ENCODE measurements at places on chromosomes 3 and 15. TPM values are rescaled to one million over a fixed set of nuclear protein-coding genes. Genes with fewer than 3 reads are reported as not detected.
A peak's percentile ranks its signal among the peaks of the same experiment; 100 is the strongest.

GRCh38 chr3:120145542-120146285, 51.5 kb upstream of the GSK3B start:
- peak; percentile 97 for DNase-seq

DNA sequence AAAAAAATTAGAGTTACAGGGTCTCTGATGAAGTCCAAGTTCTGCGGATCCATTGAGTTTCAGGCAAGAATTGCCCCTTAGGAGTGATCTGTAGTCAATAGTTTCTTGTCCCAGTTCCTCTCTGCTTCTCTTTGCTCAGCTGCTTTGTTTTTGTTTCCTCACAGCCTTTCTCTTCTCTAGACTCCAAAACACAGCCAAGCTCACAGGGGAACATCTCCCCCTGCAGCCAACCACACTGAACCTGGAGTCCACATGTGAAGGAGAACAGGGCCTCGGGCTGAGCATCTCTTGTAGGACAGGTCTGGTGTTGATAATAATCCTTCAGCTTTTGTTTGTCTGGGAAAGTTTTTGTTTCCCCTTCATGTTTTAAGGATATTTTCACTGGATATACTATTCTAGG, 202.6 kb upstream of the ATP10A start:
- DNase-seq = no peak

DNA sequence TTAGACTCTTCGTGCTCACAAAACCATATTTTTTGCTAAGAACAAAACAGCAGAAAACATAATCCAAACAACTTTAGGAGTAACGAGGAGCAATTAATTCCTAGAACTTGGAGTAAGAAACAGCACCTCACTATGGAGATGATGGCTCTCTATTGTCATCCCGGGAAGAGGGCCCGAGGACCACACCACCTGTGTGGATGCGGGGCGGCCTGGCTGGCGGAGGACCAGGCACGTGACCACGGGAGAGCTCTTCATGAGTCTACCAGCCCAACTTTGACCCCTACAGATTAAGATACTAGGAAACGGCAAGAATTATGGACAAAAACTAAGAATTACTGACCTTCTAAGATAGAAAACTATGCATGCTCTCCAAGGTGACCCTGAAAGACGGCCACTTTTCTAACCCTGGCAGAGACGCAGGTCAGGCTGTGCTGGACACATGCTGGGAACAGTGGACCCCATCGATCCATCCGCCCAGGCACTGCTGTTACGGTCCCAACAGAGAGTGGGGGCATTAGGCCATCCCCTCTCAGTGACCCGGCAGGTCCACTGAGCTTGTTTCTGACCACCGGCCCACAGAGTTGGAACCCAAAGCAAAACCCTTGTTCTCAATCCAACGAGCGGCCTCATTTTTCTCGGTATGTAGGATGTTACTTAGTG, 13.1 kb upstream of the OCA2 start:
- no peak for DNase-seq

- DNase-seq = peak; percentile 61
These were observed 256.5 kb upstream of the NECTIN3 start for GRCh38 chr3:110815008-110815583.

- DNase-seq = no peak
These were observed 64.7 kb upstream of the GATA2 start for GRCh38 chr3:128557531-128558280.

DNA sequence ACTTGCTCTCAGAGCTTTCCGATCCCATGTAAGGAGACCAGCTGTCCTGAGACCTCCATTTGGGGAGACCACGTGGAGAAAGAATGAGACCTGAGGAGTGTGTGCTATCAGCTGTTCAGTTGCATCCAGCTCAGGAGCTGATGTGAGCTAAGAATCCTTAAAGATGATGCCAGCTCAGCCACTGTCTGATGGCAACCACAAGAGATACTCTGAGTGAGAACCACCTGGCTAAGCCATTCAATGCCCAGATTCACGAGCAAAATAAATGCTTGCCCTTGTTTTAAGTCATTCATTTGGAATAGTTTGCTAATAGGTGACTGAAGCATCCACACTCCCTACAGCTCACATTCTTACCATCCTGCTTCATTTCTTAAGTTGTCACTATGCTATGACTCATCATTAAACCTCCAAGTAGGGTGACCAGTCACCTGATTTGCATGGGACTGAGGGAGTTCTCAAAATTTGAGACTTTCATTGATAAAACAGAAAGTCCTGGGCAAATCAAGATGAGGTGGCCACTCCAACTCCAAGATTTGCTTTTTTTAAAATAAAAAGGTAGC, 56.4 kb downstream of the SPTSSB start:
- DNase-seq = no peak

DNA sequence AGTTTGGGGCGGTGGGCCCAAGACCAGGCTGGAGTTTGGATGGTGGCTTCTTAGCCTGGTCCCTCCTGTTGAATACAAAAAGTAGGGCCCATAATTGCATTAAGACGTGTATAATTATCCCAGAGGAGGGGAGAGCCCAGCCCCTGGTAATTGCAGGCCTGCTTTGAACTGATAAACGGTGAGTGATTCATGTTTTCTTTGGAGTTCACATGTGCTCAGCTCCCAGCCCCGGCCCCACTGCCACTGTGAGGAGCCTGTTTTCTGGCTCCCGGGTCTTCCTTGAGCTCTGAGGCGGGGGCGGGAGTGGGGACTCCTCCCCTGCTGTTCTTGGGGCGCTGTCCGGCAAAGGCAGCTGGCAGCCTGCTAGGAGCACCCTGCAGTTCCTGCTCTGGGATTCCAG, 3.1 kb downstream of the PLXNA1 start:
- DNase-seq = no peak

DNA sequence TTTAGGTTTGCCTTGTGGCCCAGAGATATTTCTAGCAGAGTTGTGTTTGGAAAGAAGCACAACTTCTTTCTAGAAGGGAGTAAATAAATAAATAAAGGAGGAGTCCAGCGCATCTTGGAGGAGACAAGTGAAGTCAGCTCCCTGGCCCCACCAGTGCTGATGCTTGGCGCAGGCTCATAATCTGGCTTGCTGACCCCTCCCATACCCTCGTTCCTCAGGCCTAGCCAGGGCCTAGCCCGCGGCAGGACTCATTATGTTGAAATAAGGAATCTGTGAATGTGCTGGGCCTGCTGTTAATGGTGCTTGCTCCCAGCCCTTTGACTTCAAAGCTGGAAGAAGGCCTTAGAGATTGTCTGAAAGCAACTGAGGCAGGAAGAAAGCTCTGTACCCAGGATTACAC, 3.1 kb downstream of the ZNF710 start:
- peak; percentile 54 for DNase-seq

DNA sequence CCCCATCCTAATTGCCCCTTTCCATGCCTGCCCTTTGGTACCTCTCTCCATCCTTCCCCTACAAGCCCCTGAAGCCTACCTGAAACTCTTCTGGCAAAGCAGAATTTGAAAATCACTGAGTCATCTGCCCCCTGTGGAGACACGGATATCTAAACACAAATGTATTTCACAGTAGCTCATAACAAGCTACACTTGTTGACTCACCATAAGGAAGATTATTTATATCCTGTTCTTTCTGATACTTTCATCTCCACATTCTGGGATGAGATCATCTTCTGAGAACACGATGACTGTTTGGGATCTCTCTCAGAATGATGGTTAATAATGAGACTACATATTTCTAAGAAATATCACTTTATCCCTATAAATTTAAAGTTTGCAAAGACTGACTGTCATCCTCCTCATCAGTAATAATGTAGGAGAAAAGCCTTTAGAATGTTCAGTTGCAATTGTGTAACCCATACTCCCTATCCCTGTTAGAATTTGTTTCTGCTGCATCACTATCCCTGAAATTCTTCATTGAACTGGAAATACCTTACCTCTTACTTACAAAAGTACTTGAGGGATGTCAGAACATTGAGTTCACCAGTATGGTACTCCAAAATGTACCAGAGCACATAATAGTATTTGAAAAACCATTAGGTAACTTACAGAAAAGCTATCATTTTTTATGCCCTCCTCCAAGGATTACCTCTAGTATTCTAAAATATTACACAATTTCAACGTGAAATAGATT, 116.1 kb upstream of the IL12A start:
- peak; percentile 89 for DNase-seq

- DNase-seq = no peak
These were observed 63.9 kb downstream of the ADCY5 start for GRCh38 chr3:123385001-123385401.

DNA sequence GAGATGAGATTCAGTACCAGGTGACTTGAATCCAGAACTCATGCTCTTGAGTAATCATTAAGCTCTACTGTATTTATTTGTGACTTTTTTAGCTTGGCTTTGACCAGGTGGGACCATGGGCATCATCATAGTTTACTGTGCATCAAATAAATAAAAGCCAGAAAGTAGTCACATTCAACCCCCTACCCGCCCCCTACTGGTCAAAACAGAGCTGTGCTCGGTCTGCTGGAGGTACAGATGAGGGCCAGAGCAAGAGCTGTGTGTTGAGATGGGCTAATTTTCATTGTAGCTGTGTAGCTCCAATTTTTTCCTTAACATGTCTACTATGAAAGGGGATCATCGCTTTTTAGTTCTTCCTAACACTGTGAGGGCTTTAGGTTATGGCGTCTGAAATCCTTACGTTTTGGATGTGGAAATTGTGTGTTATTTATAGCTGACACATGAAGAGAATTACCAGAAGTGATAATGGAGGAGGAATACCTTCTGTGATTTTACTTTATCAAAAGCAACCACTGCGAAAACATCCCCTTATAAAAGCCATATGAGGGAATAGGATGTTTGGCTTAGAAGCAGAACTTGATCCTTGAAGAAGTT, 375.1 kb downstream of the PTPRG start:
- peak; percentile 46 for DNase-seq

DNA sequence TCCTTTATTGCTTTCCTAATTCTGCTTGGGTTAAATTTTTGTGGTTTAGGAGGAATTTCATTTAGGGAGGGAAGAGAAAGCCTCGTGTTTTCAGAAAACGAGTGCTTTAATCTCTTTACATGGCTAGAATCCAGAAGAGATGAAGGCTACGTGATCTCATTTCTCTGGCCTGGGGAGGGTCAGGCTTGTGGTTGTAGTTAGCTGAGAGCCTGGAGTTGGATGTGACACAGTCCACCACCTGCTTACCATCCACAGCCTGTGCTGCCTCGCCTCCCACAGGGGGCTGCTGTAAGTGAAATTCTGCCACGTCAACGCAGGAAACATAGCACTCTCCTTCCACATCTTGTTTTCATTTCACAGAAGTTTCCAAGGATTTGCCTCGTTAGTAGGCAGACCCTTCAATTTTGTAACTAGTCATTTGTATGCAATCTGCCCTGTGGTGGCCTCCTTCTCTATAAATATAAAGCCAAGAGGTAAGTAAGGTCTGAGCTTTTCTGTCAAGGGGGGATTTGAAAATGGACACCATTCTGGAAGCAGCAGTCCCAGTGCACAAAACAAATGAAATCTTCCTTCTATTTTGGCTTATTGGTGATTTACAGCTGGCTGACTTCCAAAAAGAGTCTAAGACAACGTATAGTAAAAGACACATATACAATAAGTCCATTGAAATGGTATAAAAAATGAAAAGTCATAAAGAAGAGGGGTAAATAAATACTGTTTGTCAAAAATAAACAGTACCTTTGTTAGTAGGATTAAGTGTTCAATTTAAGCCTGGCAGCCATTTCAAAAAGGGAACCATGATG, 3.4 kb downstream of the GXYLT2 start:
- peak; percentile 62 for DNase-seq

CTSH gene
- total RNA-seq = 12.5 TPM

TIMP4 gene
- total RNA-seq = not detected

PAK6 gene
- 9.3 TPM for total RNA-seq

DPPA2 gene
- total RNA-seq = not detected

HCLS1 gene
- 1.6 TPM for total RNA-seq

IGSF10 gene
- total RNA-seq = not detected

GOLGA6L25 gene
- not detected for total RNA-seq

LRRC2 gene
- total RNA-seq = not detected

TMEM158 gene
- 1.9 TPM for total RNA-seq
